ENCODE measurements at places on chromosomes 5 and 9.

DNA sequence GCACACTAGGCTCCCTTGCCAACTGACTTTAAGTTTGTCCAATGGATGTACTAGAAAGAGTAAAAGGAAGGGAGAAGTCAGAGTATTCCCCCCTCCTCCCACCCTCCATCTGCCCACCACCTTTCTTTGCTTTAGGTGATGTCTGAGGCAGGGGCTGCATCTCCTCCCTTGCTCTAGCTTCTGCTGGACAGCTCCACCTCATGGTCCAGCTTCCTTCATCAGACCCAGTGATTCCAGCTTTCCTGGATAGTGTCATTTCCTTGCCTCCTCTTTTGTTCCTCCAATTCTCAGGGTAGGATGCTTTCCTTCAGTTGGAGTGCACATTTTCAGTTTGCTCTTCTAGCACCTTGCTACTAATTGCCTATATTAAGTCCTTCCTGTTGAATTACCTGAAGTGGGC lies 67.4 kb downstream of the RAD23B start:
- no peak for DNase-seq

DNA sequence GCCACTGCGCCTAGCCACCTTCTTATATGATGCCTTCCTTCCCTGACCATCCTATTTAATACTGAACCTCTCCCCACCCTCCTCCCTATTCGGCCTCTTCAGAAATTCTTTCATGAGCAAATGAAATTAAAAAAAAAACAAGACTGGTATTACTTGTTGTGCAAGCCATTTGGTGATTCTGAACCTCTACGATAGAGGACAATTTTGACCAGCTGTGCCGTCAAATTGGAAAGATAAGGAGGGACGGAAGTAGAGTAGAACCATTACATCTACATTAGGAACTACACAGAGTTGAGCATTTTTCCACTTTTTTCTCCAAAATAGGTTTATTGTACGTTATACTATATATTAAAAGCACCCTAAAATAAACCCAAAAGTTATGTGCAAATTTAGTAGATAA lies 2.9 kb downstream of the DHX29 start:
- DNase-seq: no peak

GRCh38 chr9:130352586-130353285 lies 87.2 kb downstream of the HMCN2 start:
- no peak for DNase-seq

DNA sequence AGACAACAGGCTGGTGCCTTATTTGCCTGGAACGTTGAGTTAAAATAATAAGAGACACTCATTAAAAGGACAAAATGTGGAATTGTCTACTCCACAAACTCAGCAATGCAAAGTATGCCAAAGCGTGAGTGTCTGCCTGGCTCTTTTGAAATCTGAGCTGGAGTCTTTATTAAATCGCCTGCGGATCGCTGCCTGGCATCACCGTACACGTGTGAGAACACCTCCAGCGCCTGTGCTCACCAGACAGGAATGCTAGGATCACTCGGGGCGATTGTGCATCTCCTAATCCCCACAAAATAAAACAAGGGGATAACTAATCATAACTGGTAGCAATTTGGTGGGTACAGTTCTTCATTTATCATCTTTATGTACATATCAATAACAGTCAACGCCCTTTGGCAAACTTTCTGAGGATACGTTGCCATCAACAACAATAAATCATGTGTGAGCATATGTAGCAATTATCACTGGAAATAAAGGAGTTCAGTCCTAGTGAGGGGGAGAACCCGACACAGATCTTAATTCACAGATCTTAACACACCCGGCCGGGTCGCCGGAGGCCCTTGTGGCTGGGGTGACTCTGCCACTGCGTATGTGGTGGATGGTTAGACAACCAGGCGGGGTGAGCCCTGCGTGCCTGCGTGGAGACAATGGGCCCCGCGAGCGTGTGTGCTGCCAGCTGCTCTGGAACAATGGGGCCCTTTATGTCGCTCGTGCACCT lies 284.9 kb upstream of the IRX1 start:
- DNase-seq: no peak

GRCh38 chr5:178899289-178899688 lies 3.6 kb downstream of the ZFP2 start:
- no peak for DNase-seq

GRCh38 chr5:132103332-132103951 lies 29.9 kb downstream of the CSF2 start:
- DNase-seq: peak; percentile 90

GRCh38 chr5:167902298-167902697 lies 389.1 kb upstream of the WWC1 start:
- no peak for DNase-seq

- DNase-seq: no peak
These were observed 82.2 kb downstream of the HABP4 start for GRCh38 chr9:96532173-96532572.

- DNase-seq: no peak
These were observed 7.4 kb upstream of the CARD19 start for GRCh38 chr9:93088656-93089015.

GRCh38 chr5:168147568-168148360 lies 143.7 kb upstream of the WWC1 start:
- DNase-seq: no peak

- no peak for DNase-seq
These were observed 193.0 kb downstream of the PRR16 start for GRCh38 chr5:120657104-120657503.

DNA sequence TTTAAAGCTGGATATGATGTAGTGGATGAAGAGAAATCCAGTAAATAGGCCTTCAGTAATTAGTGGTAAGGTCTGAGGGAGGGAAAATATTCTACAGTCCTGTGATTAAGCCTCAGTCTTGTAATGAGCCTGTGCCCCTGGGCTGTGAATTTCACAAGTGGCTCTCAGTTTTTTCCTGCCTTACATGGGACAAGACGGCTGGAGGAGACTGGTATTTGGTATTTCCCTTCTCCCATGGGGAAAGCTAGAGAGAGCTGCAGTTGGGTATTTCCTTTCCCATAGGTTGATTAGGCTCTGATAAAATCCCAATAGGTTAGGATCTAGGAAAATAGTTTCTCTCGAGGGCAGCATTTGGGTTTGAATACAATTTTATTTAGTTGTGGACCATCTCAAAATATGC lies 62.2 kb upstream of the GNA14 start:
- no peak for DNase-seq

DNA sequence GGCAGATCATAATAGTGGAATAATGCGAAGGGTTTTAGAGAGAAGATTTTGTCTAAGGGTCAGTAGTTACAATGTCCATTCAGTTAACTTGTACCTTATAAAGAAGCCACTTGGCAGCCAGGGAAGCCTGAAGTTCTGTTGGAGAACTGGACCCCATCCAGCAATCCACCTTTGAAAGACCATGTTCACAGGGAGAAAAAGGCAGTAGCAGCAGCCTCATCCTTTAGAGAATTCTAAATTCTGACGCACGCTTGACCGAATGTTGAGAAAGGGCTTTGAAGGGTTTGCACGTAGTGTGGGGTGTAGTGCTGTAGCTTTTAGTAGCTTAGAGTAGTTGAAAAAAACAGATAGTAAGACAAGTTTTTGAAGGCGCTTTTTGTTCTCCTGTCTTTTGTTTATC lies 42.8 kb downstream of the MCCC2 start:
- DNase-seq: no peak
